ENCODE measurements at places on chromosomes 16 and 17. TPM values are rescaled to one million over a fixed set of nuclear protein-coding genes. Genes with fewer than 3 reads are reported as not detected.

The KRT33B gene
- total RNA-seq, result 0.79 TPM

The TBC1D3I gene
- not detected for total RNA-seq

The VMO1 gene
- total RNA-seq, result not detected

The BRICD5 gene
- total RNA-seq, result 1.2 TPM

The DNAH2 gene
- 0.26 TPM for total RNA-seq

The KIF2B gene
- not detected for total RNA-seq

The CHST5 gene
- total RNA-seq, result not detected

The ADAMTS18 gene
- not detected for total RNA-seq

The ZNF646 gene
- total RNA-seq, result 10.0 TPM

The MYH1 gene
- not detected for total RNA-seq

The PGS1 gene
- total RNA-seq, result 22.5 TPM

The SPSB3 gene
- 35.5 TPM for total RNA-seq

The TBC1D26 gene
- total RNA-seq, result not detected

The ARHGDIG gene
- total RNA-seq, result 0.51 TPM

The TAT gene
- not detected for total RNA-seq

The MSLN gene
- 2.6 TPM for total RNA-seq

The ATP1B2 gene
- not detected for total RNA-seq
